Brain (organoid and tissue), 16 donors: ENCODE measurements at places on chromosomes 2 and 18.
A peak's percentile ranks its signal among the peaks of the same experiment; 100 is the strongest.

DNA sequence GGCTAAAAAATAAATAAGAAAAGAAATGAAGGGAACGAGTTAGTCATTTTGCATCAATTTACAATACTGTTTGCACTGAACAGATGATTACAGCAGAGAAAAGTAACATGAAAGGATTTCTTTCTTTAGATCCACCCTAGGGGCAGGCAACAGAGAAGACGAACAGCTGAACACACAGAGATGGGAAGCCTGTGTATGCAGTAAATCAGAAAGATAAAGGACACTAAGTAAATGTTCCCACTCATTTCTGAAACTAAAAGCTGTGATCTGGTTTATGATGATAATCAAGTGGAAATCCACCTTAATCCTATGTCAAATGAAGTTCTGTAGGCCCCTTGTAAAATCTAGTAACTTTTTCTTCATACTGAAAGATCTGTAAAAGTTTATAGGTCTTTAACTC lies 54.2 kb downstream of the AKAIN1 start:
- peak; percentile 9 for DNase-seq

DNA sequence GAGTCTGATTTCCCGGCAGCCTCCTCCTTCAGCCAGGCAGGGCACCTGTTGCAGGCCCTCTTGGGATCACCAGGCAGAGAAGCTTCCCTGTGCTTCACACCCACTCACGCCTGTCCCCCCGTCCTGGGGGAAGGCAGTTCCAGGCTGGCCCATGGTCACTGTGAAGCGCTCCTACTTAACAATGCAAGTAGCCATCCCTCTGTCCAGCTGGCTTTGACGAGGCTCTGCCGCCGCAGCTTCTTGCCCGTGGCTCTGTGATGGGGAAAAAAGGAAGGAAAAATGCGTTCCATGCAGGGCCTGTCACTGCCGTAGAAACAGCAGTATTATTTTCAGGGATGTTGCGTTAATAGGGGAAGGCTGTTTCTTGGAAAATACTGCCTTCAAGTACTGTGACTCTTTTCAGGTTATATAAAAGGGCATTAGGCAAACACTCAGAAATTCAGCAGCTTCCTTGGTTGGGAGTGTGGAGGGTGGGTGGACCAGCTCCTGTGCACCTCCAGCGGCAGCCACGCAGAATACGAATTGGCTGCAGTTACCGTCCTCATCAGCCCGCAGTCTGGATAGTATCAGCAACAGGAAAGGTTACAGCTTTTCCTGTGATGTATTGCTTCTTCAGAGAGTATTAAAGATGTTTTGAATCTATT lies 232.3 kb downstream of the KLHL29 start:
- peak; percentile 91 for DNase-seq

DNA sequence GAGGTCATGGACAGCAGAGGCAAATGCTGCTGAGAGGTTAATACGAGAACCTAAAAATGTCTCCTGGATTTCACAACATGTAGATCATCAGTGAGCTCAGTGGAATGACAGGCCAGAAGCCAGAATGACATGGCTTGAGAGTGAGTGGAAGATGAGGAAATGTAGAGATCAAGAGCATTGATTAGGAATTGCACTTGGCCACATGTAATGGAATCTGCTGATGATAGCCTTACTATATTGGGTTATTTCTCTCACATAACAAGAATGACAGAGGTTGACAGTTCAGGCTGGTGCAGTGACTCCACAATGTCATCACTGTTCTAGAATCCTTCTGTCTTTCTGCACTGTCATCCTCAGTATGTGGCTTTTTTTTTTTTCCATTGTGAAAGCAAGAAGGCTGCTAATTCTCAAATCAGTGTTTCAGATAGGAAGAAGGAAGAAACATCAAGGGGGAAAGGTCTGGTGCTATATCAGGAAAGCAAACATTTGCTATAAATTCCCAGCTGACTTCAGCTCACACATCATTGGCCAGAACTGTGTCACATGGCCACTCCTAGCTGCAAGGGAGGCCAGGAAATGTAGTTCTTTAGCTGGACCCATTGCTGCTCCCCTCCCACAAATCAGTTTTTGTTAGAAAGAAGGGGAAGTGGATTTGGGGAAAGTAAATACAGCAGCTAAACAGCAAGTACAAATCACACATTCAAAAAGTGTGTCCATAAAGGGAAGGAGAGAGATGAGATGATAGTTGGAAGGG lies 127.2 kb downstream of the FAM161A start:
- DNase-seq: no peak

DNA sequence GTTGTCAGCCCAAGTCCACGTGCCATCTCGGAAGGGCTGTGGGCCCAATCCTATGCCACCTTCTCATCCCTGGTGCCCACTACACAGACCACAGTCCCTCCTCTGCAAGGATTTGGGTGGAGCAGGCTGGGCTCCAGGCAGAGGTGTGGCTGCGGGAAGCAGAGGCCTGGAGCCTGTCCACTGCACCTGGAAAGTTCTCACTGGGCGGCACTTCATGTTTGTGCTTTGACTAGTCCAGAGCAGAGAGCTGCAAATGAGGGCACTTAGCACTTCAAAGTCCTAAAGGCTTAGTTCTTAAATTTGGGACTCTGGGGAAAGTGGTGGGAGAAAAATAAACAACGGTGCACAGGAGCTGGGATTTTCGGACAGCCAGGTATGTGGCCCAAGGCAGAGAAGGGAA lies 308.9 kb upstream of the POU3F3 start:
- no peak for DNase-seq

GRCh38 chr2:76204048-76204447 lies 493.3 kb upstream of the GCFC2 start:
- DNase-seq: no peak

DNA sequence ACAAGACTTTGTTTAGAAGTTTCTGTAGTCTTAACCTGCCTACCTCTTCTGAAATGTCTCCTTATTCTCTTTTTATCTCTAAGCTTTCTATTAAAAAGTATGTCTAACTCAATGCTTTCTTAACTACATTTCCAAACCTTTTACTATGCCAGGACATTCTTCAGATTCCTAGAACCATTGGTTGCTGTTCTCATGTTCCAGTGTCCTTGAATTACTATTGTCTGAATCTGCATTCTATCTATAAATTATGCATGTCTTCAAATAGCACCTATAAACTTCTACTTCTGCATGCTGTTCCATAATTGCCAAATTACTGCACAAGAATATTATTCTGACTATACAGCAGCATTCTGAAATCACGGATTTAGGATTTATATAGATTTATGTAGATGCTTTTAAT lies 166.0 kb upstream of the VWC2L start:
- DNase-seq: no peak
